ENCODE measurements at places on chromosomes 2 and 18. TPM values are rescaled to one million over a fixed set of nuclear protein-coding genes. Genes with fewer than 3 reads are reported as not detected.

TUBA4A gene
- total RNA-seq, result 330 TPM

COL4A4 gene
- under 0.01 TPM for total RNA-seq

ERBB4 gene
- not detected for total RNA-seq

GPR35 gene
- total RNA-seq, result not detected

NEB gene
- under 0.01 TPM for total RNA-seq

GREB1L gene
- 1.8 TPM for total RNA-seq

NYAP2 gene
- not detected for total RNA-seq

Data from hair follicular keratinocyte (primary cell).